AML-193 (cell line): ENCODE measurements at places on chromosomes 5 and 9.
A peak's percentile ranks its signal among the peaks of the same experiment; 100 is the strongest.

GRCh38 chr5:370311-370958 lies 48.9 kb downstream of the AHRR start:
- DNase-seq: no peak

GRCh38 chr5:54383225-54383901 lies 72.1 kb upstream of the HSPB3 start:
- peak; percentile 2 for DNase-seq

GRCh38 chr5:52892242-52892878 lies 96.8 kb upstream of the ITGA2 start:
- DNase-seq: no peak

DNA sequence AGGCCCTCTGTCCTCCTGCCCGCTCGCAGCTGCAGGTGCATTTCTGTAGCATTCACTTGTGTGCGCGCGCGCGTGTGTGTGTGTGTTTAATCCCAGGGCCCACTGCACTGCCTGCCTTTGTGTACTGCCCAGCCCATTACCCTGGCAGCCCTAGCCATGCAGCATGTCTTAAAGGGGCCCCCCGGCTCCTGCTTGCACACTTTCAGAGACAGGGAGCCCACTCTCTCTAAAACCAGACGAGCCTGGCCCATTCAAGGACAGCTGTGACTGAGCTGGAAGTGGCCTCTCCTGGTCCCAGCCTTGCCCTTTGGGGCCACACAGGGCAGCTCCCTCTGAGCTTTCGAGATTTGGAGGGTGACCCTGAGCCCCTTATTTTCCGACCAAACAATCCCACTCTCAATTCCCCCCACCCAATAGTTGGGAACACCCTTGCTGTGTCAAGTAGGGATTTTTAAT lies 98.9 kb downstream of the DAB2IP start:
- no peak for DNase-seq

DNA sequence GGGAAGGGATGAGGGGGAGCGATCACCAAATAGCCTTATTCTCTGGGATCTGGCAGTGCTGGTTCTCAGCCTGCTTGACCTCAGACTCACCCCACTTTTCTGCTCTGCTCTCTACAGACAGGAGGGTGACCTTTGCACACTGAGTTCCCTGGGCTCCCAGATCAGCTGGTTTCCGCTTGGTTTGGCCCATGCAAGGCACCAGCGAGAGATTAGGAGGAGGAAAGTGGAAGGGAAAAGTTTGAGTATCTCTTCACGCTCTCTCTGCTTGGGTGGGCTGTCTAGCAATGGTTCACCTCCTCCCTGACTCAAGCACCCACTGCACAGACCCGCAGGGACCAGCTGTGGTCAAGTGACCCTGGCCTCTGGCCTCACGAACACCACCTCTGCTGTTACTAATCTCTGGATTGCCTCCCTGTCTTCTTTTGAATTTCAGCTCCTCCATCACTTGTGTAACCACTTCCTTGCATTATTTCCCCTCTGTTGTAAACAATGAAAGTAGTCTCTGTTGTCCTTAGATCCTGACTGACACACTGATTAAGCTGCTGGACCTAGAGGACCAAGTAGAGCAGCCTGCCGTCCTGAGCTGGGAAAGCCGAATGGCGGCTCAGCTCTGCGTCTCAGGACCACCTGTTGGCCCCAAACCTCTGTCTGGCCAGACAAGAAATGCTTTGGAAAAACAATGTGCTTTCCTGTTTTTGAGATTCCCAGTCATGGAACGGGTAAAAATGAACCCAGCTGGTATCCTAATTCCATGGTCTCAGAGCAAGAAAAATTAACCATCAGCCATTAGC lies 186.6 kb downstream of the CRB2 start:
- DNase-seq: no peak

DNA sequence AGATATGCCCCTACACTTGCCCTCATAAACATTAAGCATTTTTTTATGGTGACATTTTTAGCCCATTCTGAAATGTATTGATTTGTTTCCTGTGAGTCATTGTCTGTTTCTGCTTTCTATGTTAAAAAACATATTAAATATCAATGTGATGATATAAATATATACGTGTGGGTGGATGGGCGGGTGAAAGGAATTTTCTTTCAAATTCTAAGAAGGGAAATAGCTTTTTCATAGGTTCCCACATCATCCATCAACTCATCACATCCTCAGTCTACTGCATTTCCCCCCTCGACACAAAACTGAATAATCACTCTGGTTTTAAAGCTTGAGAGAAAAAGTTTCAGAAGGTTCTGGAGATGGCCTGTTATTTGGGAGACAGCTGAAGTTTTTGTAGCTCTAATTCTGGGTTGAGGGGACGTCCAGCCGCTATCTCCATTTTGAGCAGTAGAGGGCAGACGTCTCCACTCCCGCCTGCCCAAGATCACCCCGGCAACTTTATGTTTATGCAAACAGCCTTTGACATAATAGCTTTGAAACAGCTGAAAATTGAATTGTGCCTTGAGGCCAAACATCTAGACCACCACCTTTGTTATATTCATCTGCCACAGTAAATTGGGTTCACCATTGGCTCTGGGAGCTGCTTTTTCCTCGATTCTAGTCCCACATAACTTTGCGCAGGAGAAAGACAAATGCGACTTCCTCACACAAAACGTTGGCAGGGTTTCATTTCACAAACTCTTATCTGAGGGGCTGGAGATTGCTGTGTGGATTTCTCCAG lies 216.2 kb upstream of the CLINT1 start:
- DNase-seq: peak; percentile 11

- DNase-seq: no peak
These were observed 642 bp downstream of the SV2C start for GRCh38 chr5:76083555-76084495.

DNA sequence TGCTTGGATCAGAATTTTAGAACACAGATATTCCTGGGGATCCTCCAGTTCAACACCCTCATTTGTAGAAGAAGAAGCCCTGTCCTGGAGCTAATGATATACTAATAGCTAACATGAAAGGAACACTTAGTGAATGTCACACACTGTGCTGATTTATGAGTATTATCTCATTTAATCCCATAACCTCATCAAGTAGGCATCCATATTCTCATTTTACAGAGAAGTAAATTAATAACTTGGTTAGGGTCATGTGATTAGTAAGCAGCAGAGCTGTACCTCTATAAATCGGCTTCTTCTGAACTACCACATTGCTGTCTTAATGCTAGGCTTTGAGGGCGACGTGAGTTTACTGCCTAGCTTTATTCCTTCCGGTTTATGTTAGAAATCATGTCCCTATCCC lies 6.0 kb downstream of the TTC23L start:
- no peak for DNase-seq

DNA sequence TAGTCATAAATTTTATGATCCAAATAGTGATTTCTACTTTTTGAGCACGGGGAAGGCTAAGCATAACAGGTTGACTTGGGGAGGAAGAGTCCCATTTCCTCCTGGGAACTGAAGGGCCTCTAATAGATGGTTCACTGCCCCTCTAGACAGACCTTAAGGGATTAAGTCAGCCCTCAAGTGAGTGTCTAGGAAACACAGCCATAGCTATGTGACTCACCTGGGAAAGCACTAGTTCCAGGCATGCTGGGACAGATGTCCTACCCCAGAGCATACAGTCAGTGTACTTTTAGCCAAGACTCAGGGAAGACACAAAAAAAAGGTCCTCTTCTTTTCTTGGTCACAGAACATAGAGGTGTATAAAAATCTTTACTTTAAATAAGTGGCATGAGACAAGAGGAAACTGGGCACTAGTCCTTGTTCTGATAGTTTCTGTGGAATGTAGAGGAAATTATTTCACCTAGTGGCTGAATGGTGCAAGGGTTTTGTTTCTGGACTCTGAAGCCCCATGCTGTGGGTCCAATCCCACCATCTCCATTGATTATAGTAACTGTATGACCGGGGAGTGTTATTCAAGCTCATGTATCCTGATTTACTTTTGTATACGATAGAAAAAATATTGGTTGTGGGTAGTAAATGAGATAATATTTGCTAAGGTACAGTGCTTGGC lies 86.0 kb downstream of the NREP start:
- no peak for DNase-seq

GRCh38 chr5:132293992-132294727 lies at the start of gene SLC22A4:
Gene SLC22A4, plus strand, starts transcription at chr5:132294394. Its CDS starts 223 bp downstream, at chr5:132294617.
- peak; percentile 89 for DNase-seq

DNA sequence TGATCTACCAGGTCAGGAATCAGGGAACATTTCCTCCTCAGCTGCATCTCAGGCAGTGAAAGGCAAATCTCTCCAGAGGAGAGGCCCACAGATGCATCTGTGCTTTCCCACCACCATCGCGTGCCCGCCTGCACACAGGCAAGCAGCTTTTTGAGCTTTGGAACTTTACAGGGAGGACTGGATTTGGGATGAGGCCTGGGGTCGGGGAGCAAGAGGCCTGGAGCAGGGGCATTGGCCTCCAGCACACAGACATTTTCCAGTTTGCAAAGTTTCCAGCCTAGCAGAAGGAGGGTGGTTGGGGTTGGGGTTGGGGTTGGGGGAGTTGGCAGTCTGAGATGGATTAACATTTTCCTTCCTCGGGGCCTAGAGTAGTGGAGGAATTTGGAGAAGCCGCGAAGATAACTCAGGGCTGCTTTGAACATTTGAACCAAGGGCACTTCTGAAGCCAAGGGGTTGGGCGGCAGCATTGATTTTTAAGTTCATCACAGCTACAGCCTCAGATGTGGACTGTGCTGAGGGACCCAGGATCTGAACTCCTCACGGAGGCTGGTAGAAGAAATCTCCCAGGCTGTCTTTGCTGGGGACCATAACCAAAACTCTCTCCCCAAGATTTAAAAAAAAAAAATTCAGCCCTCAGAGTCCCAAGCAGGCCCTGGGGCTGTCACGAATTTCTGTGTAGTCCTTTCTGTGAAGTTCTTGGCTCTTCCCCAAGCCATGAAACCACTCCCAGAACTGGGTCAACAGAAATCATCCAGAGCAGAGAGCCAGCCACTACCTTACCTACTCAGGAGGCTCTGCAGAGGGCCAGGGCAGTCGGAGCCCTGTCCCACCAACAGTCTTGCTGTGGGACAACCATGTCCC lies 25.6 kb downstream of the C5orf15 start:
- DNase-seq: no peak

GRCh38 chr9:89872426-89872912 lies 267.7 kb downstream of the GADD45G start:
- DNase-seq: no peak

- DNase-seq: no peak
These were observed 393.3 kb downstream of the DMRT2 start for GRCh38 chr9:1443450-1443849.

DNA sequence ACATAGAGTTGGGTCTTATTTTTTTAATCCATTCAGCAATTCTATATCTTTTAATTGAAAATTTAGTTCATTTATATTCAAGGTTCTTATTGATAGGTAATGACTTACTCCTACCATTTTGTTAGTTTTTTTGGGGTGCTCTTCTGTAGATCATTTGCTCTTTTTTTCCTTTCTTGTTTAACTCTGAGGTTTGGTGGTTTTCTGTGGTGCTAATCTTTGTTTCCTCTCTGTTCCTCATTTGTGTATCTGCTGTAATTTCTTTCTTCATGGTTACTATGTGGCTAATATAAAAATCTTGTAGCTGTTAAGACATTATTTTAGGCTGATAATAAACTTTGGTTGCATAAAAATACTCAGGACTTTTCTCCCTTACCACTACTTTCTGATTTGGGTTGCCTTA lies 181.6 kb upstream of the DMRTA1 start:
- DNase-seq: no peak

DNA sequence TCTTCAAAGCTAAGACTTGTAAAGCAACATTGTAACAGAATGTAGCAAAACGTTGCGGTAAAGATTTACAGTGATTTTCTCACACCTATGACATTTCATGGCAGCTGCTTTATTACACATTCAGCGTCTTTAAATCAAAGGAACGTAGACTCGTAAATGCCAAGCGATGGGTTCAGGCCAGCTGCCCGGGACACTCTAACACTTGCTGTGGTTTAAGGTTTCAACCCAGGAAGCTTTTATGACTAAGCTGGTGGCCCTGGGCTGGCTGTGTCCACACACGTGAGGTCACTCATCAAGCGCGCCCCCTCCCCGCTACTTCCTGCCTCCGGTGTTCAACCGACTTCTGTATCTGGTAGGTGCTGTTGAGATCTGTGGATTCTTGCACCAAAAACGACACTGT lies 2.5 kb downstream of the SLC6A18 start:
- no peak for DNase-seq

GRCh38 chr9:129939431-129939830 lies 103.6 kb downstream of the FNBP1 start:
- DNase-seq: no peak

DNA sequence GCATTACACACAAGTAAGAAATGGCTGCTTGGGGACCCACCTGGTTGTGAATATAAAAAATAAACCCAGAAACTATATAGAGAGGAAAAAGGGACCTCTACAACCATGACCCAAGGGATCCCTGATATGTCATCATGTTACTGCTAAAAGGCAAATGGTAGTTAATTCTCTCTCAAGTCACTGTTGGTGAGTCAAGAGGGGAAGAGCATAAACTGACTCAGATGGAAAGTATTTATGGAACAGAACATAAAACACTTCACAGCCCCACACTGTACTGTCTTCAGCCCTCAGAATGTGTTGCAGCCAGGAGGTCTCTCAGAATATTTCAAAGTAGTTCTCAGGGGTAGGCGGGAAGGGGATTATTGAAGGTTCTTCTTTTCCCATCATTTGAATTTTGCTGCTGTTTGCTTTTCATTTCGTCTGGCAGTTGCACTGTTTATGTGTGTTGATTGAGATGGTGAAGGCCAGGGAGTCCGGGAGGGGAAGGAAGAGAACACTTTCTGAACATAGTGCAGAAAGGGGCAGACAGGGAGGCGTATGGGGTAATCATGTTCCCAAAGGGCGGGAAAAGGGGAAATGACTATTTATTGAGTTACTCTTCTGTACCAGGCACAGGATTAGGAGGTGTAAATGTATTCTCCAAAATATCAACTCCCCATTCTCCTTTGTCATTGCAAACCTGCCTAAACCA lies 85.5 kb downstream of the TEK start:
- no peak for DNase-seq

DNA sequence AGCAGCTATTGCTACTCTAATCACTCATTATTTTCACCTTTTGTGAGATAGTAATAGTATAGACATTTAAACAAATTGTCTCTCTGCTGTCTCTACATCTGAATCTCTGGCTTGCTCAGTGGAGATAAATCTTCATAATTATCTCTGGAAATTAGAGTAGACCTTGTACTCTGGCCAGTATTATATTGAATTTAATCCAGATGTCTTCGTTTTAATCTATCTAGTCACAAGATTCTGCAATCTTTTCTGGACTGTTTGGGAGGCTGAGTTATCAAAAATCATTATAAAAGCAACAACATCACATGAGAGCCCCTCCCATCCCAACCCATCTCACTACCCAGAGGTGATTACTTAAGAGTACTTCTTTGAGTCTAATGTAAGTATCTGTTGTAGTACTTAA lies 19.0 kb downstream of the ARHGAP26 start:
- no peak for DNase-seq

DNA sequence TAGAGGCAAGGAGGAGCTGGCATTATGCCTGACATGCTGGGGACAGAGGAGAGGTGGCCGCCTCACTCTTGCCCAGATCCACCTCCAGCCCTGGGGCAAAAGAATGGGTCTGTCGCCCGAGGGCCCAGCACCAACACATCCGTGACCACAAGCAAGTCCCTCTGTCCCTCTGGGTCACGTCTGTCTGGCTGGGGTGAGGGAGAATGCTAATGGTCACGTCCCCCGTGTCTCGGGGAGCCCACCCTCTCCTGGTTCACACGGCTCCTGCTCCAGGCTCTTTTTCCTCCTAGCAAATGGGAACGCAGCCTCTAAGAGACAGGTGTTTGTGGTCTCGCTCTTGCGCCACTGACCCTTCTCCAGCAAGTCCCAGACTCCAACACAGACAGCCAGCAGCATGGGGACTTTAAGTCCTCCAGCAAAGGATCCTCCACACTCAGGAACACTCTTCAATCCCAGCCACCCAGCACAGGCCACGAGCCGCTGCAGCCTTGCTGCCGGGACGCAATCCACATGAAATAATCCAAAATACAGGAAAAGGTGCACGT lies 4.1 kb downstream of the ENG start:
- no peak for DNase-seq
